ENCODE measurements at places on chromosomes 4 and X. TPM values are rescaled to one million over a fixed set of nuclear protein-coding genes. Genes with fewer than 3 reads are reported as not detected.

- DNase-seq, result no peak
Observed at GRCh38 chr4:23021040-23021439, 328.3 kb downstream of the GBA3 start.

DNA sequence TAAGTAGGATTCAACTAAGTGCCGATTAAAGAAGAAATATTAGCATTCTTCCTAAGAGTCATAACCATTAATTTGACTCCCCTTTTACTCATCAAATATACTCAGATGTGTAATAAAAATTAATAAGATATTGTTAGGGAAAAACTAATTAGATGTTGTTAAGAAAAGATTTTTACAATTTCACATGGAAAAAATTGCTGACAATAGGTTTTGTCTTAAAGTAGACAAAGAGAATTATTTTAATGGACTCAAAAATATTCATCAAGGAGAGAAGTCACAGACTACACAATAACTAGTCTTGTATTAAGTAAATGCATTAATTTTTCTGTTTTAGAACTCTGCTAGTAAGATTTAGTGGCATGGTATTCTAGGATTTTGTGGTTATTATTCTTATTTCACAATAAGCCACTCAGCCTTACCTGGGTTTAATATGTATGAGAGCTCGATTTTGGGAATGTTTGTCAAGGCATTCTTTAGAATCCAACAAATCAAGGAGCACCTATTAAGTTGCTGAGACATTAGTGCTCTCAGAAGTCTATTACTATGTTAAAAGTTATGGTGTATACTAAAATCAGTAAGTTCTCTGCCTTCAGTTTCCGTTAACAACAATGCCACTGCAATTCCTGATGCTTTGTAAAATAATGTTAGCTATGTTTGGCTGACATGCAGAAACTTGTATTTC, 110.2 kb upstream of the UGT8 start:
- DNase-seq, result no peak

Gene FAM156A
- 38.4 TPM for polyA plus RNA-seq

- no peak for DNase-seq
Observed at GRCh38 chr4:117474987-117475386, 389.6 kb upstream of the TRAM1L1 start.

DNA sequence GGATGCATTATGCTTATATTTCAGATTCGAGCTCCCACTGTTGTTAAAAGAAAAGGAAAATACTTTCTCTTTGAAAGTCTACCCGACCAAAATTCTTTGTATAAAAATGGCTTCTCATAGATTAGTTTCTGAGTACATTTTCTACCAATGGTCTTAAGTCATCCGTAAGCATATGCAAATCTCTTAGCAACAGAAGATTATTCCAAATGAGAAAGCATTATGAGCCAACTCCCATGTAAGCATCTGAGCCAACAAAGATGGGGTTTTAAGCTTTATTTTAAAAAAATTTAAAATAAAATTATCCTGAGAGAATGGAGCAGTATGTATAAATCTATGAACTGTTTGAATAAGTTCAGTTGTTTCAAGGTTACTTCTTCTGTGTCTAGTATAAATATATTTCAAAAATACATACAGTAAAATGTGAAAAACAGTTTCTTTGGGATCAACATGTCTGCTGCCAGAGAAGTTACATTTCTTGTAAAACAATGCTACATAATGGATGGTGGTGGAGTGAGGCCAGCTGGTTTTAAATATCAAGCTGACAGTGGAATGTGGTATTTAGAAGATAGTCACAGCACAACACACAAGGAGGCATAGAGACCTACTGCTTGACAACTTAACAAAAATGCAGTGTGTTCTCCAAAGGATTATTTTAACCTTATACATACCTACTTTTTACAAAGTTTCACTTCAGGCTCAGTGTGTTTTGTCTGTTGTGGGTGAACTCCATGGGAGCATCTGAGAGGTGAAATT, 199.5 kb upstream of the DIPK2B start:
- no peak for DNase-seq

- DNase-seq, result no peak
Observed at GRCh38 chr4:11081006-11081405, 347.7 kb downstream of the HS3ST1 start.

- no peak for DNase-seq
Observed at GRCh38 chr4:88953400-88953799, 103.6 kb downstream of the FAM13A start.

Gene AKAP14
- 0.34 TPM for polyA plus RNA-seq

DNA sequence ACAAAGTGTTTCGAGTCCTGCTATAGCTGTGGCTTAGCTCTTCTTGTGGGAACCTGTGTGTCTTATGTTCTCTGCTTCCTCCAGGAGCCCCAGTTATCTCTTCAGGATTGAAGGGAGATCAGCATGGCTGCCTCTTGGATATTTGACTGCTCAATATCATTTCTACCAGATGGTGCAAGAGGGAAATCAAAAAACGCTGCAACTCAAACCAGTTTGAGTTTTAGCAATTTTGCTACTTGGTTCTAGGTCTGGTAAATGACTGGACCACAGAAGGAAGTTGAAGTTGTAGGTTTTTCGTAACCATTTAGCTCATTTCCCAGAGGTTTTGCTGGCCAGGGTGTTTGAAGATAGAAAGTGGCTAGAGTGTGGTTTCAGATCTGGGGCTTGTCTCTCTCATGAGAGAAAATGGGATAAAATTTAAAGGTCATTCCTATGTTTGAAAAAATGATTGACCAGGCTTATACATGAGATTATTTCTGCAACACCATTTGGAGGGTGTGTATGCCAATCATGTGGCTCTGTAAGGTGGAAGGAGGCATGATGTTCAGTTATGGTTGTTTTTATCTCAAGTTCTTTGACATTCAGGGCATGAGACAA, 210.4 kb downstream of the SPRY1 start:
- no peak for DNase-seq

Measured in left renal cortex interstitium (tissue), 4 donors.